ENCODE measurements at places on chromosomes 5 and 9. TPM values are rescaled to one million over a fixed set of nuclear protein-coding genes. Genes with fewer than 3 reads are reported as not detected.

Gene GCNT4
- 0.23 TPM for total RNA-seq

Gene ENTPD2
- total RNA-seq, result not detected

Gene CCDC112
- total RNA-seq, result 12.4 TPM

Gene CD274
- total RNA-seq, result 5.5 TPM

Gene SURF4
- total RNA-seq, result 456 TPM

Gene ABO
- not detected for total RNA-seq

Gene PIP5K1B
- not detected for total RNA-seq

Gene FOXD4L3
- total RNA-seq, result not detected

Gene PCDHGC3
- 96.0 TPM for total RNA-seq

Gene COL23A1
- not detected for total RNA-seq

Gene SLC6A18
- not detected for total RNA-seq

Gene SHISAL2B
- total RNA-seq, result not detected

Gene IFNB1
- not detected for total RNA-seq

Gene ARL14EPL
- total RNA-seq, result 0.40 TPM

Gene ENHO
- 0.29 TPM for total RNA-seq

Gene CFAP157
- total RNA-seq, result not detected

Gene CNTNAP3B
- total RNA-seq, result not detected

Gene CKMT2
- total RNA-seq, result not detected

Gene PAIP1
- 135 TPM for total RNA-seq

Gene SCGB3A2
- not detected for total RNA-seq

Gene ORM2
- total RNA-seq, result not detected

Gene MYMK
- not detected for total RNA-seq

Gene GABRA6
- total RNA-seq, result not detected

Gene DDX4
- total RNA-seq, result not detected

Gene INSL4
- not detected for total RNA-seq

Gene PLPP7
- total RNA-seq, result 22.4 TPM

Measured in LHCN-M2 (cell line).